Central memory CD4-positive, alpha-beta T cell (primary cell): ENCODE measurements at places on chromosomes 11 and 22.

GRCh38 chr11:61362542-61362875 is 335 bp downstream of the TMEM138 start:
- DNase-seq, result peak; percentile 54

DNA sequence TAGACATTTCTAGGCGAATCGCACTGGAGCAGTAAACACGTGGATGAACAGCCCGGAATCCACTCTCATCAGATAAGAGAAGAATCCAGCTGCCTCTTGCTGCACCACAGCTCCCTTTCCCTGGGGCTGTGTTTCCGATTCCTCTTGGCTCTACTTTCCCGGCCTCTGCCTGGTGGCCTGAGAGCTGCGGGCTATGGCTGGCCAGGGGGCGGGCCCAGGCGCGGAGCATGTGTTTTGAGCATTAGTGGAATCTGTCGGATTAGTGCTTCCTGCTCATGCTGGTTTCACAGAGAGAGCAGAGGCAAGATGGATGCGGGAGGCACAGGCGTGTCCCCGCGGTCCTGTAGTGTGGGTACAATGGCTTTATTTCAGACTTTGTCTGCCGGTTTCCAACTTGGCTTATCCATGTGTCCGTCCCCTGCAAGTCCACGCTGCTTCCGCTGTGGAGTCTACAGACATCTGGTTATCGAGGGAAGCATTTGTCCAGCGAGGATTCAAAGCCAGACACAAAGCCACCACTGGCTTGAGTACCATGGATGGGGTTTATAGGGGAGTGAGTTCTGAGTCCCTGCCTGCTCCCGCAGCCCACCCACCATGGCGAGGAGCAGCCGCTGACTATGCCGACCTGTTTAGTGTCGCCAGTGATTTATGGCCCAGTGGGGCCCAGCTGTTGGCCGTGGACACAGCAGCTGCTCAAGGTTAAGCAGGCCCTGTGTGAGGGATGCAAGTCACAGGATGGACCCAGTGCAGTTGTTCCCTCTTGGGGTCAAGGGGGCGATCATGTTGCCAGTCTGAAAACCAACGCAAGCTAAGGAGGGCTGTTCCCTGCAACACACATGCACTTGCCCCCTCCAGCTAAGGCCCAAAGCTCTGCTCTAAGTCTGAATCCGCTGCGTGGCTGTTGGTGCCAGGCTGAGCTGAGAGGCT is 43.3 kb upstream of the EP300 start:
- no peak for DNase-seq

DNA sequence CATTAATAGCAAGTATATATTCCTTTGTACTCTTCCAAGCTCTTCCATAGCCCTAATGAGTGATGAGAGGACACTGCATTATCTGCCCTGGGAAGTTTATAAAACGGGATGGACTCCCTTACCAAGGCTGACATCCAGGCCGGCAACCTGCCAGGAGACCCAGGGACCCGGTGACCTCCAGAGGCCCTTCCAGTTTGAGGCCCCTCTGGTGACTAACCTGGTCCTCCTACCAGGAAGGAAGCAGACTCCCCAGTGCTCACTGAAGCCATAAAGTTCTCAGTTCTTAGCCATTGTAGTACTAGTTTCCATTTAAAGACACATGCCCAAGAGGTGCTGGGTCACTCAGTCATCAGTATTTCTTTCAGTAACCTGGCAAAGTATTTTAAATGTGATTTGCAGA is 345.4 kb downstream of the TENM4 start:
- no peak for DNase-seq

GRCh38 chr22:23580576-23581259 is 628 bp upstream of the IGLL1 start:
- no peak for DNase-seq

- no peak for DNase-seq
These were observed 101.0 kb upstream of the SORL1-AS1 start for GRCh38 chr11:121553806-121554205.

- DNase-seq, result no peak
These were observed 22.6 kb downstream of the MOV10L1 start for GRCh38 chr22:50112151-50113118.

DNA sequence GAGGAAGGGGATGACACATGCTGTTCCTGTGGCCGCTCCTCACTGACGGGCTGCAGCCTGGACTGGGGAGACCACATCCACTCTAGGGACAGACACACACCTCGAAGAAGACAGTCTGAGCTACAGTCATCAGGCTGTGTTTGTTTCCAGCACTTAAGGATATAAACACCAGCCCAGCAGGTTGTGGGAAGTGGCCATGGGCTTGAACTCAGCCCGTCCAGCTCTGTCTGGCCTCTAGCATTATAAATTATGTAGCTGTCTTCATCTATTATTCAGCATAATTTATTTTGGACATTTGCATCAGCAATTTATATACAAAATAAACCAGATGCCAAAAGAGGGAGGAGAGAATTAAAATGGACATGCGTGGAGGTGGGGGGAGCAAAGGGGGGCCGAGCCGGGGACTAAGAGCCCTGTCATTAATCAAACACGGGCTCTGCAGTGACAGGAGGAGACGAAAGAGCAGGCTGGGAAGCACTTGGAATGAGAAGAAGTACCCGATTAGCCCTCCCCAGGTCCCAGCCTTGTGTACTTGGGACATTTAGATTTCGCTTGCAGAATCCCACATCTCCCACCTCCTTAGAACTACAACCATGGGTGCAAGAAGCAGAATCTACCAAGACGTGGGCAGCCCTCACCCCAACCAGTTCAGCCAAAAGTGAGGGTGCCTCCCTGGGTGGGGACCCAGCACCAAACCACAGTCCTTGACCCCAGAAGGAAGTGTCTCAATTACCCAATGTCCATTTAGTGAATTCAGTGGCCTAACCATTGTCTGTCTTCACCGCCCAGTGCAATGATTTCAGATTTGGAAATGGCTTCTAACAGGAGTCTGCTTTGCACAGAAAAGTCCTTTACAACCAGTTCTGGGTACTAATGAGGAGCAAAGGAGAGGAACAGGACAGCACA is 309.6 kb downstream of the OPCML start:
- no peak for DNase-seq
